ENCODE measurements at places on chromosomes 13 and 19.

DNA sequence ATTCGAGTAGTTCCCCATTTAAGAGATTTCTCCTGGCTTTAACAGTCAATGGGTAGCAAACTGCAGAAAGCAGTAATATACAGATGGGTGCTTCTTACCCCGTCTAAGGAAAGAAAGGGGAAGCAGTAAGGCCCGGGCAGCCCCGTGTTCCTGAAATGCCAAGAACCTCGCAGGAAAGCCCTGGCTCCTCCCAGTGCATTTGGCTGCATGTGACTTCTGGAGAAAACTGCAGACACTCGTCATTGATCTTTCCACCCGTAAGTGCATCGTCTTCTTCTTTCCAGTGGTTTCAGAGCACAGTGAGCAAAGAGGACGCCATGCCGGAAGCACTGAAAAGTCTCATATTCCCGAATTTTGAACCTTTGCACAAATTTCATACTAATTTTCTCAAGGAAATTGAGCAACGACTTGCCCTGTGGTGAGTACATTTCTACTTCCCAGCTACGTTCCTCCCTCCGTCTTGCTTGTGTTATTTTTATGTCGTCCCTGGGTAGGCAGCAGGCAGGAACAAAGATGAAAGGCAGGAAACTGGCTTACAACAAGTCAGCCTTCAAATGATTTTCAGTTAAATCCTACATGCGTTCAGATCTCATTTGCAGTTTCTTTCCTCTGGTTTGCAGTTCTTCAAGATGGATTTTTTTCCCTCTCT lies 165.2 kb downstream of the STK24 start:
- no peak for DNase-seq

DNA sequence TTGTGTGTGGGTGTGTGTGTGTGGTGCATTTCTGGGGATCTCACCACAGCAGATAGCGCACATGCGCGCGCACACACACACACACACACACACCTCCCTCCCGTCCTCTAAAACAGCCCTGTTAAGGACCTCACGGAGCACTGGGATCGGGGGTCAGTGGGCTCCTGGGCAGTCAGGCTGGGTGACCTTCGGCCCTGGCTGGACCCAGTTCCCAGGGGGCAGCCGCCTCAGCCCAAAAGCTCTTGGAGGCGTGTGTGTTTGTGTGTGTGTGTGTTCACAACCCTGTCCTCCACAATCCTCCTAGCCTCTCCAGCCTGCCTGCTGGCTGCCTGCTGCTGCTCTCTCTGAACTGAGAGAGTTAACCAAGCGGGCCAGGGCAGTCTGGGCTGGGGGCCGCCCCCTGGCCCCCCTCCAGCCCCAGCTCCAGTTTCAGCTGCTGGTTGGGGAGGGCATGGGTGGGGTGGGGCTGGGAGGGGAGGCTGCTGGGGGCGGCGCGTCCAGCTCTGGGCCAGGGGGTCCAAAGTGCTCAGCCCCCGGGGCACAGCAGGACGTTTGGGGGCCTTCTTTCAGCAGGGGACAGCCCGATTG lies at the start of gene FXYD1:
Gene FXYD1, plus strand, starts transcription at position 520 of the 588 bp plus-strand sequence. CDS start 1,256 bp downstream, outside the sequence.
- no peak for DNase-seq

DNA sequence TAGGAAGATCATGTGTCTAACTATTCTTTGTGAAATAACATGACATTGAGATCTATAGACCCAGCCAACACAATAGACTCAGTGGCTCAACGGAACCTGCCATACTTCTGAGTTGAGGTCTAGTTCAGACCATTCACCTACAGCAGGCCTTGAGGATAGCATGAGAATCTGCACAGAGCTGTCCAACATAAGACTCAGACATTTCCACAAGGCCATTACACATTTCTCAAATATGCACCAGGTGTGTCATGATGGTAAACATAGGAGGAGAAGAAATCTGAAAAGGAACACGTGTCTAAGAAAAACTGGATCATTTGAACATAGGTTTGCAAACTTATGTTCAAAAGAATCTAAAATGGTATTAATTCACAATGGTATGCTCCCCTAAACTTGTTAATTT lies 421.4 kb downstream of the SLITRK6 start:
- DNase-seq = no peak

- DNase-seq = no peak
Measured at GRCh38 chr13:33380487-33381079, 95.0 kb upstream of the STARD13 start.

DNA sequence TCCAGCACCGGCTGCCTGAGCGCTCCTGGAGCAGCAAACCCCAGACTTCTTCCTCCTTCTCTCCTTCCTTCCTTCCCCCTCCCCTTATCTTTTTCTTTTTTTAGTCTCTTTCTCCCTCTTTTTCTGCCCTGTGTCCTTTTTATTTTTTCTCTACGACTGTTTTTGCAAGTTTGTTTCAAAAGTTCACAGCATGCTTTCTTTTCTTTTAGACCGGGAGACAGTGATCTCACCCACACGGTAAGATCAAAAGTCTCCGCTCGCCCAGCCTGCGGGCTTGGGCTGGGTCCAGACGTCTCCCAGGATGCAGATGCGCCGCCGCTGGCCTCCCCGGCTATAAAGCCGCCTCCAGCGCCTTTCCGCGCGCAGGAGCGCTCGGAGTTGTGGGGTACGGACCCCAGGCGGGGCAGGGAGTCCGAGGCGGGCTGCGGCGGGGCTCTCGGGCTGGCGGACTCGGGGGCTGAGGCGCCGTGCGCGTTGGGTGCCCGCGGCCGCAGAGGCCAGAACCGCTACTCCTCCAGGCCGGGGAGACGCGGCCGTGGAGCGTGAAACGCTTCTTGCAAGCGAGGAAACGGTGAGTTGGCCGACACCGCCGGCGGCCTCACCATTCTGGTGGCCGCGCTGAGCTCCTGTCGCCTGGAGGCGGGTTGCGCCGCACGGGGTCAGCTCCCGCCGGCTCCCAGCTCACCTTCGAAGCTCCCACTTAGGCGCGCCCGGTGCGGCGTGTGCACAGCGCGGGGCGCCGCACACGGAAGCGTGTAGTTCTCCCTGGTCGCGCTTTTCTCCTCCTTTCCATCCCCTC lies 2.0 kb upstream of the TSHZ3 start:
- no peak for DNase-seq

DNA sequence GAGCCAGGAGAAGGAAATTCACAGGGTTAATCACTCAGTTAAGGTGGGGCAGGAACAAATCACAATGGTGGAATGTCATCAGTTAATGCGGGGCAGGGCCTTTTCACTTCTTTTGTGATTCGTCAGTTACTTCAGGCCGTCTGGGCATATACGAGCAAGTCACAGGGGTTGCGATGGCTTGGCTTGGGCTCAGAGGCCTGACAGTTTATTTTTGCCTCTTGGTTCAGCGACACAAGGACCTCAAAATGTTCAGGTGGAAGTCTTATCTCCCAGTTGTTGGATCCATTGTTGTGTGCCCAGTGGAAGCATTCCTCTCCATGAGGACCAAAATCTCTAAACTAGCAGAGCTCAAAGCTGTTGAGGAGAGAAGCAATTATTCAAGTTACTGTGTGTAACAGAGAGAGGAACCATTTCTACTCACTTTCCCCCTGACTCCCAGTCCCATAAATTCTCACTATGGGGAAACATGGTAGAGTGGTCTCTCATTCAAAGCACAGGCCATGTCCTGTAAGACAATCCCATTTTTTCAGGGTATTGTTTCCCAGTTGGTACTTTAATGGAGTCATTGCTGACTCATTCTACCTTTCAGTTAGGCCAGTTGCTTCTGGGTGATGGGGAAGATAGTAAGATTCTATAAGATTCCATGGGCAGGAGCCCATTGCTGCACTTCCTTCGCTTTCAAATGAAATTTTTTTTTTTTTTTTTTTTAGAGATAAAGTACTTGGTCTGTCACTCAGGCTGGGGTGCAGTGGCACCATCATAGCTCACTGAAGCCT lies 8.8 kb upstream of the COX7A1 start:
- DNase-seq = no peak

DNA sequence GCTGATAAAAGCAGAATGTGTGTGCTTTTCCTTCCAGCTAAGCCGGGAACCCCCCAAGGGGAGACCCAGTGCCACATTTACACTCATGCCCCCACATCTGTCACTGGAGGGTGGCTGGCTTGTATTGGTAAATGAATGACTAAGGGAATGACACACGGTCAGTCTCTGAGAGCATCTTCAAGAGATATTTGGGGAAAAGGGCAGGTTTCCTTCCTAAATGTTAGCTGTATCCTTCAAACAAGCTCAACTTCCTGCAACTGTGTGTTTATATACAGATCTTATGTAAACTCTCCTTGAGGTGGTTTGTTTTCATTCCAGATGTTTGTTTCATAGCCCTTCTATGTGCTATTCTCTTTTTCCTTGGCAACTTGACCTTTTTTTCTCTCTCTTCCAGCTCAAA lies 192.6 kb downstream of the COL4A1 start:
- no peak for DNase-seq

DNA sequence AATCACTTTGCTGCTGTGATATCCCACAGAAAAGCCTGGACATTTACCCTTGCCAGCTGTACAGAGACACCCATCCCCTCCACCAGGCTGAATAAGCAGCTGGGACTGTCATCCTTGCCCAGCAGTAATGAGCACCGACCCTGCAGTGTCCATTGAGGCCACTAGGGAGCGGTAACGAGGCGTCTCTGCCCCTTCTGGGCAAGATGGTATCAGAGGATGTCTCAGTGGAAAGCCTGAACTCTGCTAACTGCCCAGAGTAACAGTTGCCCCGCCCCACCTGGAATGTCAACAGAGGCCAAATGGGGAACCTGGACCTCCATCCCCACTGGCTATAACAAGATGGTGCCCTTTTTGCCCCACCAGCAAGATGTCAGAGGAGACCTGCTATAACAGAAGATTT lies 22.8 kb upstream of the CEACAM20 start:
- DNase-seq = peak; percentile 50

DNA sequence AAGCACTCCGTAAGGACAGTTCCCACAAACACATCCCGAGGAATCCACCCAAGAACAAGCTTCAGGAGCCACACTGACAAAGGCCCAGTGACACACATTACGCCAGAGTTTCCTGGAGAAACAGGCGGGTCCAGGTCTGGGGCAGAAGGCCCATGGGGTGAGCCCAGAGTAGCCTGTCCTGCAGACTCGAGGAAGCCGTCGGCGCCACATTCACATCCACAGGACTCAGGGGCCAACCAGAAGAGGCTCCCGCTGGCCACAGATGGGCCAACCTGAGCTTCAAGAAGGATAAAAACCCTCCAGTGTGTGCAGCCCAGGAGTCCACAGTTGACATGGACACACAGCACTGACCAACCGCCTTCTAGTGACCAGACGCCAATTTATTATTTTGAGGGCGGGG lies 31.3 kb downstream of the GRTP1 start:
- no peak for DNase-seq

GRCh38 chr19:40596608-40597328 lies 4.4 kb upstream of the LTBP4 start:
- no peak for DNase-seq

- no peak for DNase-seq
Measured at GRCh38 chr13:50133358-50133953, 118.2 kb downstream of the KCNRG start.

DNA sequence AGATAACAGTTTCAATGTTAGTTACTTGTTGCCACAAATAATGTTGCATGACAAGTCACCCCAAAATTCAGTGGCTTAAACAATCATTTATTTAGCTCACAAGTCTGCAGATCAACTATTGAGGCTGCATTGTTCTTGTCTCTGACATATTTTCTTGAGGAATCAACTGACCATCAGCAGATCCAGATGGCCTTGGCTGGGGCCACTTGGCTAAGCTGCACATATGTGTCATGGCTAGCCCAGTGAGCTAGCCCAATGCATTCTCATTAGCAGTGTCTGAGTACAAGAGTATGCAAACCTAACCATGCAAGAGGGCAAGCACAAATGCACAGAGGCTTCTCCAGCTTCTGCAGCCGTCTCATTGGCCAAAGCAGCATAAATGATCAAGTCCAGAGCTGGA lies 180.4 kb downstream of the DNAJC15 start:
- DNase-seq = no peak

- no peak for DNase-seq
Measured at GRCh38 chr13:75470676-75471075, 11.3 kb downstream of the TBC1D4 start.

Data from NT2/D1 (cell line).